ENCODE measurements at places on chromosomes 3 and 15.

GRCh38 chr3:156535162-156535627 is 19.7 kb downstream of the SSR3 start:
- DNase-seq = peak; percentile 98

- no peak for DNase-seq
Observed at GRCh38 chr3:169186596-169186995, 476.9 kb downstream of the MECOM start.

DNA sequence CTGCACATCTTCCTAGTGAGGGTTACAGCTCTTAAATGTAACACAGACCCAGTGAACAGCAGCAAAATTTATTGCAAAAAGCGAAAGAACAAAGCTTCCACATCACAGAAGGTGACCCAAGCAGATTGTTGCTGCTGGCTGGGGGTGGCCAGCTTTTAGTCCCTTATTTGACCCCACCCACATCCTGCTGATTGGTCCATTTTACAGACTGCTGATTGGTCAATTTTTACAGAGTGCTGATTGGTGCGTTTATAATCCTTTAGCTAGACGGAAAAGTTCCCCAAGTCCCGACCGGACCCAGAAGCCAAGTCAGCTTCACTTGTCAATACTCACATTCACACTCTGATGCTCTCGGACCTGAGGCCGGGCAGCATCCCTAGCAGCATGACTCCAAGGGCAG is 154.5 kb upstream of the ATP10A start:
- no peak for DNase-seq

- DNase-seq = no peak
Observed at GRCh38 chr3:45185461-45185860, 39.3 kb upstream of the CDCP1 start.

DNA sequence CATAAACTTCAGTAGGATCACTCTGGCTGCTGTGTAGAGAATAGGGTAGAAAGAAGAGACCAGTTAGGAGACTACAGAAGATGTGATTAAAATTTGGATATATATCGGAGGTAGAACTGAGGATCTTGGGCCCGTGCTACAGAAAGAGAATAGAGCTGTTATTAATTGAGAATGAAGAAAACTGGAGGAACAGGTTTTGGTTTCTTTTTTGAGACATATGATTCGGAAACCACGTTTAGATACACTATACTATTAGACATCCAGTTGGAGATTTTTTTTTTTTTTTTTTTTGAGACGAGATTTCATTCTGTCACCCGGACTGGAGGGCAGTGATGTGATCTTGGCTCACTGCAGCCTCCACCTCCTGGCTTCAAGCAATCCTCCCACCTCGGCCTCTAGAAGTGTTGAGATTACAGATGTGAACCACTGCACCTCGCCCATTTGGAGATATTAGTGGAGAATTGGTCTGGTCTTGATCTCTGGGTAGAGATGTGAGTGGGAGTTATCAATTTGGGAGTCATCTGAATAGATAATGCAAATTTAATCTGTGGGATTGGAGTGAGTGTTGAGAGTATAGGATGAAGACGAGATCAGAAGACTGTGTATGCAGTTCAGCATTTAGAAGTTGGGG is 50.9 kb downstream of the TCF12 start:
- no peak for DNase-seq

GRCh38 chr15:40053831-40054604 is 15.0 kb upstream of the SRP14 start:
- DNase-seq = no peak

DNA sequence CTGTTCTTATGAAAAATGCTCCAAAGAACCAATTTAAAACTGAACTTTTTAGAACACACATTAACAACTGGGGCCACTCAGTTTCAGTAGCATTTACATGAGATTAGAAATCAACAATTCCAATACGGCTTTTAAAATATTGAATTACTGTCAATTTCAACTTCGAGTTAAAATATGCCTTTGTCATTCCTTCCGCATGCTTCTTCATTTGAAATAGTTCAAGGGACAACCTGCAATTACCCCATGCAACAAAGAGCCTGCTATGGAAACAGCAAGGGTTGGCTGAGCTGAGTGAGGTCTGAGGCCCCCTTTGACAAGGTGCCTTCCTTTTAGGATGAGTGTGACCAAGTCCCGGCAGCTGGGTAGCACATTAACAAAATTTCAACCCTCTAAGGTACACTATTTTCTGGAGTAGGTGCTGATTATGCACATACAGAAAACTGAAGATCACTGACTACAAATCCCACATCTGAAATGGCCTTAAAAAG is 11.6 kb downstream of the PDCD10 start:
- DNase-seq = no peak

DNA sequence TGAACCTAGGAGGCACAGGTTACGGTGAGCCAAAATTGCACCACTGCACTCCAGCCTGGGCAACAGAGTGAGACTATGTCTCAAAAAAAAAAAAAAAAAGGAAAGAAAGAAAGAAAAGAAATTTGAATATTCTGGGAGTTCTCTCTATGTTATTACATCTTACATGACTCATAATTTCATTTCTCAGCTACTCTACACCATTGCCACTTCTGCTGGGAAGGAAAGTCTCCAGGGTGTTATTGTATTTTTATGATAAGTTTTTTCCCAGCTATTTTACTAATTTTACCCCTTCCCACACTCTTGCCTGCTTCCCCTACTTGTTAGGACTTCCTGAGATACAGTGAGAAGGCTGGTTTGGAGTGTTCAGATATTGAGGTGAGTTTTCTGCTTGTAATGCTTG is 69.7 kb upstream of the UMPS start:
- no peak for DNase-seq

DNA sequence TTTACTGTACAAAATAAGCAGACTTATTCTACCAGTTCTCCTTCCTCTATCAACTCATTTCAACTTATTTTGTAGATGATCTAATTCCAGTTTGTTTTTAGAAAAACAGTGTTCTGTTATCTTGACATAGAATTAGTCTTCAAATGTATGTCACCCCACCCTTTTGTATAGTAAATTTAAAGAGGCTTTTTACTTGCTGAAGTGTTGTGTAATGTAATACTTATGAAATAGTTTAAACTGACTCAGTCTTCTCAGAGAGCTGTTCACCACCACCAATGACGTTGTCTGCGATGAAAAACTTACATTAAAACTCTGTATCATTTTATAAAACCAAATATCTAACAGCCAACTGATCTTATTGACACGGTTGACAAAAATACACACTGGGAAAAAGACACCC is 82.9 kb downstream of the RAP2B start:
- DNase-seq = peak; percentile 15

GRCh38 chr3:175951047-175951694 is 1092.0 kb downstream of the NAALADL2 start:
- peak; percentile 52 for DNase-seq

GRCh38 chr15:64562003-64562640 is 101.7 kb downstream of the ZNF609 start:
- DNase-seq = no peak

GRCh38 chr15:99989095-99989494 is 255.9 kb upstream of the LYSMD4 start:
- DNase-seq = no peak

- peak; percentile 70 for DNase-seq
Observed at GRCh38 chr3:111715911-111716523, 120.9 kb upstream of the ZBED2 start.

DNA sequence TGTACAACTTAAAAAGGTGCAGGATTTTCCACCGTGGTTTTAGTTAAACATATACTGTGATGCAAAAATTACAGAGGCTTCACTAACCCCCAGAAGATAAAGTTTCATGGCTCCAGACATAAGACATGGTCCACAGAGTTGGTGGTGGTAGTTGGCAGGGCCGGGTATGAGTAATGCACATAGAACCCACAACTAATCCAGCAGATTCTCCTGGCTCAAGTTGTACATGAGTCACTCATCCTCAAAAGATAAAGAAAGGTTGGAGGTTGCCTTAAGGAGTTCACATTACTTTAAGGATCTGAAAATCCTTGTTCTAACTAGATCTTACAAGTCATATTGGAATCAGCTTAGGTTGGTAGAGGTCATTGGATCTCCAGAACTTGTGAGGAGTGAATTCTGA is 98.3 kb upstream of the ZBTB20 start:
- DNase-seq = peak; percentile 94

GRCh38 chr3:62335196-62335595 is 38.2 kb downstream of the FEZF2 start:
- DNase-seq = no peak

- DNase-seq = peak; percentile 33
Observed at GRCh38 chr3:127286571-127287140, 1.2 kb downstream of the PRR20G start.

DNA sequence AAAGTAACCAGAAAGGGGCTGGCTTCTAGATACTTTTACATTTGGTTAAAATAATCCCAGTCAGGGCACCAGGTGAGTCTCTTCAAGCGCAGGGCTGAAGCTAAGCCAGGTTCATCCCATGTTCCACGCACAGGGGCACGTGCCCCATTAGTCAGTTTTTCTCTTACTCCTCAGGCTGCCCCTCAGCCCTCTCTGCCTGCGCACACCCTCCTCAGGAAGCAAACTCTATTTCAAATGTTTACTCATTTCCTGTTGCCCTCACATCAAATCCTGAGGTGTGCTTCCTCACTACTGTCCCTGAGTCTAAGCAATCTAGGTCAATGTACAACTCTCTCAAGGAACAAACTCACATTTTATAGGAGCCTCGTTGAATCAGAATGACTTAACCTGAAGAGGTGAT is 48.5 kb downstream of the THBS1 start:
- peak; percentile 35 for DNase-seq

GRCh38 chr3:175153595-175153994 is 294.5 kb downstream of the NAALADL2 start:
- no peak for DNase-seq

DNA sequence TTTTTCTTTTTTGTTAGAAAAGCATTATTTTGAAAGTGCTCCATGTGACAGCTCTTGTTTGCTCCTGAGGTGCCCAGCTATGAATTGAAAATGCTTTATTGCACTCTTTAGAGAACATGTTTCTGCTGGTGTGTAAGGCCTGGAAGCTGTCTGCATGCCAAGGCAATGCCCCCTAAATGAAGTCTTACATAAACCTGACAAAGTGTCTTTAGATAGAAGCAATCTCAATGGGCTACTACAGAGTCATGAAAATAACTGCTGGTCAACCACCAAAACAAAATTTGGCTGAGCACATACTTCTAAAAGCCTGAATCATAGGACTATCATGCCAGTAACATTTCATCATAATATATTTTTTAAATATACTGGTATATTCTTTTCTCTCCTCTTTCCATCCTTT is 178.7 kb downstream of the THRB start:
- peak; percentile 22 for DNase-seq

DNA sequence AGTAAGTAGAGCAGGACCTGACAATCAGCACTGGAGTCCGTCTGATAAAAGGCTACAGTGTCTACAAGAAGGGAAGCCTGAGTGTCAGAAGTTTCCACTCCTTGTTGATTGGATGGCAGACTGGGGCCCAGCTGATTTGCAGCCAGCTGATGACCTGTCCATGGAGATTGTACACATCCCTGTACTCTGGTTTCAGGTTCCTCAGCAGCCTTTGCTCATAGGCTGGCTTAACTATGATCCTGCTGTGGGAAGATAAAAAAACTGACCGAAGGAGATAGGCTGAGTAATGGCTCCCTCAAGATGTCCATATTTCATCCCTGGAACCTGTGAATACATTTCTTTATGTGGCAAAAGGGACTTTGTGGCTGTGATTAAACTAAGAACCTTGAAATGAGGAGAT is 11.7 kb upstream of the LACTB start:
- DNase-seq = no peak

- peak; percentile 78 for DNase-seq
Observed at GRCh38 chr3:9870978-9871377, 9.1 kb downstream of the CIDEC start.

DNA sequence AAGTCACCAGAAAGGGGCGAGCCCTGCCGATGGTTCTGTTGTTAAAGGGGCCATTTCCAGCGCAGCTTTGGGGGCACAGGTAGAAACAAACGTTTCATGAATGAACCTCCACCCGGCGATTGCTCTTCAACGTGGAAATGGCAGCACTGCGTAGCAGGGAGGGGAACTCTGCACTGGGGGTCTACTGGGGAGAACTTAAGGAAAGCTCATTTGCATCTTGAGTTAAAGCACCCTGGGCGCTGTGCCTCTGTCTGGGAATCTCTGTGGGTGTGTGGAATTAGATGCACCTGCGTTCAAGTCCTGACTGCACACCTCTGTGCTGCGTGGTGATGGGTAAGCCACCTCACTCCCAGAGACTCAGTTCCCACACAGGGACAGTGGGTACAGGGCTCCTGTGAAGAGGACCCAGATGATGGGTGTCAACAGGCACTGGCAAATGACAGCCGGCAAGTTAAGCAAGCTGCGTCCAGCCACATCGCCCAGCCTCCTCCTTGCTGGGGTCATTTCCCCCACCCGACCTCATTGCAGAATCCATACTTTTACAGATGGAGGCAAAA is 68.8 kb downstream of the ASB7 start:
- no peak for DNase-seq

GRCh38 chr3:158671821-158672214 is 630 bp downstream of the LXN start:
- peak; percentile 6 for DNase-seq
